Ascending aorta (tissue), 2 donors: ENCODE measurements at places on chromosomes 3 and 15. TPM values are rescaled to one million over a fixed set of nuclear protein-coding genes. Genes with fewer than 3 reads are reported as not detected.

Gene DNAH12
- not detected for total RNA-seq

Gene IP6K2
- total RNA-seq: 101 TPM

GRCh38 chr3:118742760-118743159 is 291.9 kb downstream of the IGSF11 start:
- no peak for DNase-seq

DNA sequence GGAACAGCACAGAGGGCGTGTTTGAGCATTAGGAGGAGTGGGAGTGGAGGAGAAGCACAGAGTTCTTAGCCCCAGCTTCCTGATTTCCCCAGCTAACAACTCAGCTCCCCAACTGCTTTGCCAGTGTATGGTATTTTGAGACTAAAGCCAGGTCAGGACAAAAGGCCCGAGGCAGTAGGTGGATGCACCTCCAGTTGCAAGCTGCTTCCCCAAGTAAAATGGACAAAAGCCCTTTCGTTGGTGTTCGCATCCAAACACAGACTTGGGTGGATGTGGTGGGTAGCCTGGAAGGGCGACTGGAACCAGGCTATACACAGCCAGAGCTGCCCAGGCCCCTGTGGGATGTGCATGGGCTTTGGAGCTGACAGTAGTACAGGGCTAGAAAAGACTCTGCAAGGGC is 12.3 kb upstream of the EHD4 start:
- DNase-seq: peak; percentile 54

Gene ADGRG7
- not detected for total RNA-seq

DNA sequence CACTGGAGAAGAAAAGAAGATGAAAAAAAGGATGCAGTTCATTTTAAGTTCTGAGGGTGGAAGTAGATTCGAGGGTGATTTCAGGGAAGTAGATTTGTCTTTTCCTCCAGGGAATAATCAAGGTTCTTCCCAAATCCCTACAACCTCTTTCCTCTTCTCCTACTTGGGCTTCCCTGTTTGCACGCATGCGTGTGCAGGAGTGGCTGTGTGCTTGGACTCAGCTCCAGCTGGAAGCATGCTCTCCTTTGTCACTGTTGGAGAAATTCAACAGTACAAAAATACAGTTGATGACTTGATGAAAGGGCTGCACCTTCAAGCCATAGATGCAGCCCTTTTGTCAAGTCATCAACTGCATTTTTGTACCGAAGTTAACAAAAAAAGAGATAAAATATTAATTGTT is 3.8 kb downstream of the OR5K2 start:
- DNase-seq: no peak

DNA sequence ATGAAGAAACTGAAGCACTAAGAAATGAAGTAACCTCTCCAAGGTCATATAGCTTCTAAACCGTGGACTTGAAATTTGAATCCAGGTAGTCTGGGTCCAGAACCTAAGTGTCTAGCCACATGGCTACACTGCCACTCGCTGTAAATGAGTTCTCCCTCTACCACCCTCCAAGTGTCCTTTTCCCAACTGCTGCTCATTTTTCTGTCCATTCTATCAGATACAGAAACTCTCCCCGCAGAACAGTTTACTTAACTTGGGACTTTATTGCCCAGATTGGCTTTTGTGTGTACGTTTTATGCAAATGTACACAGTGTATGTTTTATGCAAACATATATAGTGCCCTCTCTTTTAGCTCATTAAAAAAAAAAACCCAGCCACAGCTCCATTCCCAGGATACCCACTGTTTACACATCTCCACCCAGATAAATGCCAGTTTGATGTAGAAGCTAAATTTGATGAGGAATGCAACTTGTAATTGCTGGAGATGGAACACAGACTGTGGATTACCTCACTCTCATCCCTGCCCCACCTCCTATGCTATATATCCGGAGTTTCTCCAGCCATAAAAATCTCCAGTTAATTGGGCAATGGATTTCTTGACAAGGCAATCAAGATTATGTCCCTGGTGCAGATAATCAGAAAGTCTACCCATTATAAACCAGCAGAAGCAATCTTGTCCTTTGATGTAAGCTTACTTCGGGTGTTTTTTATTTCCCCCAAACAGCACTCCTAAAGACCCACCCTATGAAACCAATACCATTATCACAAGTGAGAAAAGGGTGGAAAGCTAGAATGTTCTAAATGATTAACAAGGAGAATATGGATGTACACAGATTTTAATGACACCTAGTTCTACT is 42.0 kb downstream of the THBS1 start:
- DNase-seq: no peak

DNA sequence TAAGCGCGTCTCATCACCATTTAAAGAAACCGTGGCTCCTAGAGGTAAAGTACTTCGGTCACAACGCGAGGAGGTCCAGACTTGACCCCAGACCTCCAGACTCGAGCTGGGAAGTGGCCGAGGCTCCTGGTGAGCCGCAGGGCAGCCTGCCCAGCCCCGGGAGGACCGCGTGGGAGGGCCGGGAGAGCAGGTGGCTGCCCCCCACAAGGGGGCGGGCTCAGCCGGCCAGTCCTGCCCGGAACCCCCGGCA is at the start of gene SLC27A2:
SLC27A2 (plus strand) TSS at position 228 of the 250 bp plus-strand sequence. CDS start 232 bp downstream, outside the sequence.
- DNase-seq: no peak

Gene KCTD6
- 6.6 TPM for total RNA-seq

DNA sequence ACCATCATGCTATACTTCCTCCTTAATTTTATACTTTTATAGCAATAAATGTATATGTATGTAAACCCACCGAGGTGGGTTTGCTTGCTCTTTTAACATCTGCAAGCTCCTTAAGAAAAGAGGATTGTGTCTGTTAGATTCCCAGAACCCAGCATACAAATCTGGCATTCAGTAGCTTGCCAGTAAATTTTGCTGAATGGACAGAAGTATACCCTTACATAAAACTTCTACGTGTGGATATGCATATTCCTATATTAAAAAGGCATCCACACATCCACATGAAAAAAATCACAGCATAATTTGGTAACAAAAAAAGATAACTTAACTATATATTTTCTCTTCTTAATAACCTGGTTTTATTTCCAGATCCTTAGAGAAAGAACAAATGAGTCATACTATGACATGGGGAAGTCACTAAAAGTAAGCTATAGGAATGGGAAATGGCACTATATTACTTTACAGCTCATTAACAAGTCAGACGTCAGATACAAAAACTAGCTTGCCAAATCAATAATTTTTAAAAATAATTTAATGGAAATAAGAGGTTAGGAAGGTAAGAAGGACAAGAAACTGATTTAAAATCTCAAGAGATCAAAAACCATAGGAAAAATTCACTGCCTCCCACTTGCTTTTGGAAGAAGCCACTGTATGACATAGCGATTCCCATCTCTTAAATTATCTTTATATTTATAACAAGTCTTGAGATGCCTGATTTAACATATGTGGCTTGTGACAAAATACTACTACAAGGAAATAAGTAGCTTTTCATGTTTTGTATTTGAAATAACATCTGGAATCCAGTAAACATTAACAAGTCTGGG is 68.7 kb downstream of the SUMF1 start:
- DNase-seq: no peak

Gene SMCO1
- total RNA-seq: not detected

DNA sequence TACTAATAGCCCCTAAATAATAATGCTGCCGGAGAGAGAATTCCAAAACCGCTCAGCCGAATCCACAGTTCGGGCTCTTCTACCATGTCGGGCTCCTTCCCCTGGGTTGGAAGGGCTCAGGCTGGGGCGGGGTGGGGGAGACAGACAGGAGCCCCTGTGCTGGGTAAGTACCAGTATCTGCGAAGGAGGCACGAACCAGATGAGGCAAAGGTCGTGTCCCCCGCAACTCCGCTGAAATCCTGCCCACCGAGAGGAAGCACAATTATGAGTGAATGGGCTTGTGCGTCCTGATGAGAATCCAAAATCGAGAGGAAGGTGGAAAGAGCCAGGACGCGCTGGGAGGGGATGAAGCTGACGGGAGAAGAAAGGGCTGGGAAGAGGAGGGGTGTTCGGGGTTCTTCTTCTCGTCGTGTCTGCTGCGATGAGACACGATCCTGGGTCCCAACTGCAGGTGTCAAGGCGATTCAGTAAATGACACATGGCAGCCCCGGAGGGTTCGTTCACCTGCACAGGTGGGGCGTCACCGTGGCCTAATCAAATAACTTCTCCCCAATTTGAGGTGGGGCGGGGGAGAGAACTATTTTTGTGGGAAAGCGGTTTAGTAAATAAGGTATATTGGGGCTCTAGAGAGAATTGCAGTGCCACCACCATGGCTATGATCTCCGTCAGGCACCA is 707 bp upstream of the FAM81A start:
- DNase-seq: no peak

GRCh38 chr3:18386274-18386890 is 38.8 kb downstream of the SATB1 start:
- DNase-seq: no peak

GRCh38 chr15:70096215-70097062 is 1.3 kb downstream of the TLE3 start:
- peak; percentile 81 for DNase-seq

DNA sequence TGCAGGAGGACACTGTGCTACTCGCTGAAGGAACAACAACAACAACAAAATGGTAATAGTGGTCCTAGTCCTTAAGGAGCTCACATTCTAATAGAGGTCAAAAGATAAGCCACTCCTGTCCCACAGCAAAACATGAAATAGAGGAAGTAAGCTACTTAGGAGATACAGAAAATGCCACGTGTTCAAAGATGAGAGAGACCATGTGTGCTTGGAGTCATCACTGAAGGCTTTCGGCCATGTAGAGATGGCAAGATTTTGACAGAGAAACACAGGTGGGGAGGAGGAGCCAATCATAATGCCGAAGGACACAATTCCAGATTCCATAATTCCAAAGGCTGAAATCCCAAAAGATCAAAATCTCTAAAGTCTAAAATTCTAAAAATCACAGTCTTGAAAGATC is 24.8 kb upstream of the RIOX2 start:
- DNase-seq: no peak

Gene CLDN18
- total RNA-seq: 0.11 TPM

GRCh38 chr15:65379986-65380385 is 2.2 kb upstream of the IGDCC3 start:
- DNase-seq: no peak

DNA sequence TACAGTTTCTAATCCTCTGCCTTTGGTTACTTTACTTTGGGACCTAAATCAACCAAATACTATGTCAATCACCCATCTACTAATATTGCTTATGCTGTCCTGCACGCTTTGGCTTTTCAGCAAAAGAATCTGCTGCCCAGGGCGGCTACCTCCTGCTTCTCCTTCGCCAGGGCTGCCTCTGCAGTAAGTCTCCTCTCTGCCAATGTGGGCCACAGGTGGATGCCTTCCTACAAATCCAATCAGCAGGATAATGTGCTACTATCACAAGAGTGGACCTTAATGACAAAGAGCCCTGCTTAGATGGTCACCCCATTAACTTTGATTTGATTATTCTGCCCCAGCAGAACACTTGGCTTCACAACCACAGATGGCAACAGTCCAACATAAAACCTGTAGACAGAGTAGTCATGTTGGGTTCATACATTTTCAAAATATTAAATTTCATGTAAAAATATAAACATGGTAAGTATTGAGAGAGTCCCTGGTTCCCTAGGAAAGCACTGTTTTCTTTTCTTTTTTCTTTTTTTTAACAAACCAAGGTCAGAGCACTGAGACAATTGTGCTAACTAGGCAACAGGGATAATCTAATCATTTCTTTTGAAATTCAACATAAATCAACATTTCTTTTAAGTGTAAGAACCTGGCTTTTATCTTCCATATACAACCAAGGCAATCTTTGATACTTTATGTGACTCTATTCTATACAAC is 298.3 kb downstream of the ZBTB20 start:
- no peak for DNase-seq

GRCh38 chr3:119885746-119886530 is 104.0 kb downstream of the NR1I2 start:
- no peak for DNase-seq

DNA sequence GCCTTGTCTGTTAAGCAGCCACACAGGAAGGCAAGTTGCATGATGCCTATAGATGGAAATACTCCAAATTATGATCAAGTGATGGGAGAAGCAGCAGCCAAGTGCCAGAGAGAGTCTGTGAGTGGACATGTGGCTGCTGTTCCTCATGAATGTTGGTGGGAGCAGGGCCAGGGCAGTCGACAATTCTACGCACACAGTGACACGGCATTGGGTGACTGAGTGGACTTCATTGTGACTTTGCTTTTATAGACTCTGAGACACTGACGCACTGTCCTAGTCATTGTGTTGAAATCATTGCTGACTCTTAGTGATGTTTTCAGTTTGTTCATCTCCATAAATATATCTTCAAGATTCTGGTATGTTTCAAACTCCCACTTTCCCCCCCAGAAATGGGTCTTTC is 246.3 kb upstream of the SEMA6D start:
- DNase-seq: no peak

GRCh38 chr15:66707310-66708082 is 5.5 kb downstream of the SMAD6 start:
- DNase-seq: no peak

Gene ADAMTS7
- total RNA-seq: 33.3 TPM

Gene FANCD2OS
- total RNA-seq: not detected

- DNase-seq: no peak
These were observed 46.2 kb downstream of the DPH6 start for GRCh38 chr15:35499723-35500122.

GRCh38 chr15:41969851-41970431 is 2.4 kb downstream of the EHD4 start:
- DNase-seq: peak; percentile 59

GRCh38 chr15:100193277-100193860 is 148.4 kb downstream of the ADAMTS17 start:
- DNase-seq: peak; percentile 37

Gene TMC3
- total RNA-seq: not detected

GRCh38 chr3:16816048-16816780 is 68.5 kb upstream of the PLCL2 start:
- no peak for DNase-seq

GRCh38 chr3:10961921-10962320 is 30.6 kb upstream of the SLC6A1 start:
- DNase-seq: no peak

DNA sequence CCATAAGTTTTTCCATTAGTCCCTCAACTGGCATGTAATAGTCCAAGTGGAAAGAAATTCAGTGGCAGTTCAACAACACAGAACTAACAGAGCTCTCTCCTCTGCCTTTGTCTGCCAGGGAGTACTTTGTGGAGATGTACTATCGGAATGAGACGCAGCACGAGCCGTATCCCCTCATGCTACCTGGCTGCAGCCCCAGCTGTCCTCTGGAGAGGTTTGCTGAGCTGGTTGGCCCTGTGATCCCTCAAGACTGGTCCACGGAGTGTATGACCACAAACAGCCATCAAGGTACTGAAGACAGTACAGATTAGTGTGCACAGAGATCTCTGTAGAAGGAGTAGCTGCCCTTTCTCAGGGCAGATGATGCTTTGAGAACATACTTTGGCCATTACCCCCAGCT is 39.4 kb downstream of the ACP3 start:
- DNase-seq: no peak

Gene STX19
- total RNA-seq: not detected

Gene P2RY14
- 2.7 TPM for total RNA-seq

- DNase-seq: no peak
These were observed 17.2 kb upstream of the RAP2B start for GRCh38 chr3:153144779-153145178.

DNA sequence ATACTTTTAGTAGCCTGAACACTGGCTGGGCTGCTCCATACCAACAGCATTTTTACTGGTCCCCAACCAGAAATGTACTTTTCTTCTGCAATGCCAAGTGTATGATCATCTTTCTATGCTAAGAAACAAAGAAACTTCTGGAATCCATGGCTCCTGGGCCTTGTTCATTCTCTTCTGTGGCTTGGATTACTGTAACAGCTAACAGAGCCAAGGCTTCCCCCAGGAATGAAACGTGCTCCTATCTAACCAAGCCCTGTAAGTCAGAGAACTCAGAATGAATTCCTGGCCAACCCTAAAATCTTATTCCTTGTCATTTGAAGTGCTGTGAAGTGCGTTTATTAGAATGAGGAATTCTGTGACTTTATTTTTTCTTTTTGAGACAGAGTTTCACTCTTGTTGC is 102.9 kb upstream of the RAD18 start:
- DNase-seq: no peak
